ENCODE measurements at places on chromosomes 1 and 21.

DNA sequence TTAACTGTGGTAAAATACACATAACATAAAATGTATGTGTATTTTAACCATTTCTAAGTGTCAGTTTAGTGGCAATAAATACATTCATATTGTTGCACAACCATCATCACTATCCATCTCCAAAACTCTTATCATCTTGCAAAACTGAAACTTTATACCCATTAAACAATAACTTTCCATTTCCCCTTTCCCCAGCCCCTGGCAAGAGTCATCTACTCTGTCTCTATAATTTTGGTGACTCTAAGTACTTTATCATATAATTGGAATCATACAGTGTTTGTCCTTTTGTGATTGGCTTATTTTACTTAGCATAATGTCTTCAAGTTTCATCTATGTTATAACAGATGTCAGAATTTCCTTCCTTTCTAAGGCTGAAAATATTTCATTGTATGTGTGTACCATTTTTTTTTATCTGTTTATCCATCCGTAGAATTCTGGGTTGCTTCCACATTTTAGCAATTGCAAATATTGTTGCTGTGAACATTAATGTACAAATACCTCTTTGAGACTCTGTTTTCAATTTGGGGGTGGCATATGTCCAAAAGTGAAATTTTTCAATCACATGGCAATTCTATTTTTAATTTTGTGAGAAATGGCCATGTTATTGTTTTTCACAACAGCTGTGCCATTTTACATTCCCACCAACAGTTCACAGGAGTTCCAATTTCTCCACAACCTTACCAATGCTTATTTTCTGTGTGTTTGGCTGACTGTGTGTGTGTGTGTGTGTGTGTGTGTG lies 153.9 kb upstream of the GORAB start:
- no peak for DNase-seq

DNA sequence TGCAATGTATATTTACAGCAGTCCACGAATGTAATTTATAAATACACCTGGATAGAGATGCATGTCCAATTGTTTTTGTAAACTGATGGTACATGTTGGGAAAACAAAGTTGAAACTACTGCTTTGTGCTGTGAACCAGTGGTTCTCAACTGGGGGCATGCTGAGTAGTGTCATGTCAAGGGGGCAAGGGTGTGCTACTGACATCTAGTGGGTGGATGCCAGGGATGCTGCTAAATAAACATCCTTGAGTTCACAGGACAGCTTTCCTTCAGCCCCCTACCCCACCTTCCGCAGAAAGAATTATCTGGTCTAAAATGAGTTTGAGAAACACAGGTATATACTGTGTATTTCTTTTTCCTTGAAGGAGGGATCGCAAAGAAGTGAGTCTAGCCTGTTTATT lies 95.9 kb downstream of the RASAL2 start:
- DNase-seq: peak; percentile 53

GRCh38 chr21:41536827-41537103 lies 28.8 kb upstream of the TMPRSS2 start:
- DNase-seq: no peak

DNA sequence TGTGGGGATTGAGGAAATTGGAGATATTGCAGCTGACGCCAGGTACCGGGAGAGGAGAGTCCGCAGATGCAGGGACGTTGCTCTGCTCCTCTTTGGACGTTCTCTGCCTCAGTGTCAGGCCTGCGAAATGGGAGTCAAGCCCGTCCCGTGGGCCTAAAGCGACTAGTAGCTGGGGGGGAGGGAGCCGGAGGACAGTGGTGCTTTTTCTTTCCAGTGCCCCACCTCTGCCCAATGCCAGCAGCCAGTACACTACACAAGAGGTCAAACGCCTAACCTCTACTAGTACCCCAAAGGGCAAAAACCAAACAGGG lies 413.6 kb upstream of the ESRRG start:
- DNase-seq: no peak

DNA sequence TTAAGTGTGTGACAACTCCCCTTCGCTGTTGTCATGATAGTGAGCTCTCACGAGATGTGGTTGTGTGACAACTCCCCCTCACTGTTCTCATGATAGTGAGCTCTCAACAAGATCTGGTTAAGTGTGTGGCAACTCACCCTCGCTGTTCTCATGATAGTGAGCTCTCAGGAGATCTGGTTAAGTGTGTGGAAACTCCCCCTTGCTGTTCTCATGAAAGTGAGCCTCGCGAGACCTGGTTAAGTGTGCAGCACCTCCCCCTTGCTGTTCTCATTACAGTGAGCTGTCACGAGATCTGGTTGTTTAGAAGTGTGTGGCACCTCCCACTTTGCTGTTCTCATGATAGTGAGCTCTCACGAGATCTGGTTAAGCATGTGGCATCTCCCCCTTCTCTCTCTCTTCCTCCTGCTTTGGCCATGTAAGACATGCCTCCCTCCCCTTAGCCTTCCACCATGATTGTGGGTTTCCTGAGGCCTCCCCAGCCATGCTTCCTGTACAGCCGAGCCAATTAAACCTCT lies 25.1 kb upstream of the LSS start:
- DNase-seq: no peak

GRCh38 chr1:67468066-67468718 lies 38.0 kb upstream of the SERBP1 start:
- DNase-seq: no peak

GRCh38 chr1:172121081-172121717 lies 279.9 kb downstream of the DNM3 start:
- no peak for DNase-seq

DNA sequence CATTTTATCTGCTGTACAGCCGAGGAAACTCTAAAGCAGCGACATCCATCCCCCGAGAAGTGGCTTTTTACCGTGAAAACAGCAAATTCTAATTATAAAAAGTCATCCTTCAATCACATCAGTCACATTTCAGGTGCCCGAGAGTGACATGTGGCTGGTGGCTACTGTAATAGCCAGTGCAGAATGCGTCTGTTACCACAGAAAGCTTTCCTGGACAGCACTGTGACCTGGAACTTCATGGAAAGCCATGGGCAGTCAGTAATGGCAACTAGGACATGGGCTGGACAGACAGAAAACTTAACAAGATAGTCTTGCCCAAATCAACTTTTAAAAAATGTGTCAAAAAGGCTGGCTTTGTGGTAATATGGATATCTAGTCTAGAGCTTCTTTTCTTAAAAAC lies 106.6 kb downstream of the BCAR3 start:
- DNase-seq: no peak

- DNase-seq: no peak
These were observed 32.2 kb downstream of the CACHD1 start for GRCh38 chr1:64502083-64502482.

DNA sequence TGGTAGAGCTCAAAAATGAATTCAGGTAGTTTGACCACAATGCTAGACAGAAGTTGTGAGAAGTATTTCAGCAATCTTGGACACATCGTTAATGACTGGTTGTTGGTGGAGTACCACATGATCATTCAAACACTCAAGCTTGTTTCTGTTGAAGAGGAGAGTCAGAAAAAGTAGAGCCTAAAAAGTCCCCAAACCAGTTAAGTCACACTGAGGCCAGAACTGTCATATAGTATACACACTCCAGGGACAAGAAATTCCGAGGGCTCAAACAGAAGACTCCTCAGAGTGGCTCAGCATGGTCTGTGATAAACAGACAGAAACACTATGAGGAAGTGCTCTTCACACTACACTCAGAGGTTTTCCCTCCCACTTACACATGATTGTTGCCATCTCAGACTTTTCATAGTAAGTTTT lies 5.8 kb downstream of the TRIM33 start:
- no peak for DNase-seq

- no peak for DNase-seq
These were observed 7.6 kb downstream of the TENT5C start for GRCh38 chr1:117613249-117613968.

DNA sequence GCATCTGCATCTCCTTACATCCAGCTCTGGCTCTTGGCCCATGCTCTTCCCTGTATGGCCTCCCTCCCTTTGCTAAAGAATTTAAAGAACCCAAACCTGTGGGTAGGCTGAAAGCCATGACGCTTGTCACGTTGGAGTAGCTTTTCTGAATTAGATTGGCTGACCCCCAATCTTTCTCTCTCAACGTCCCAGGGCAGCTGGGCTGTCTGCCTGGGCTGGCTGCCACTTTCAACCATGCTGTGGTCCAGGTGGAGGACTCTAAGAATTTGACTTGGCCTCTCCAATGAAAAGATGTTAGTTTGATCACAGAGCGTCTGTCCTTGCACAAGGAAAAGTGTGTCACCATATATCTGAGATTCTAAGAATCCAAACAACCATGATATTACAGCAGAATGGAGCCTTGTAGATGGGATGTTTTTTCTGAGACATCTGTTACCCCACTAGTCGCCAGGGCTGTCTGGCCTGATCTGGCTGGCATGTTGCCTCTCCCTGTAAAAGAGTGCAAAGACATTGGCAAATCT lies 6.5 kb upstream of the IGSF3 start:
- DNase-seq: no peak

- no peak for DNase-seq
These were observed 30.8 kb upstream of the GLIS1 start for GRCh38 chr1:53769780-53770179.

- no peak for DNase-seq
These were observed 101.3 kb upstream of the S1PR1 start for GRCh38 chr1:101135526-101135925.

DNA sequence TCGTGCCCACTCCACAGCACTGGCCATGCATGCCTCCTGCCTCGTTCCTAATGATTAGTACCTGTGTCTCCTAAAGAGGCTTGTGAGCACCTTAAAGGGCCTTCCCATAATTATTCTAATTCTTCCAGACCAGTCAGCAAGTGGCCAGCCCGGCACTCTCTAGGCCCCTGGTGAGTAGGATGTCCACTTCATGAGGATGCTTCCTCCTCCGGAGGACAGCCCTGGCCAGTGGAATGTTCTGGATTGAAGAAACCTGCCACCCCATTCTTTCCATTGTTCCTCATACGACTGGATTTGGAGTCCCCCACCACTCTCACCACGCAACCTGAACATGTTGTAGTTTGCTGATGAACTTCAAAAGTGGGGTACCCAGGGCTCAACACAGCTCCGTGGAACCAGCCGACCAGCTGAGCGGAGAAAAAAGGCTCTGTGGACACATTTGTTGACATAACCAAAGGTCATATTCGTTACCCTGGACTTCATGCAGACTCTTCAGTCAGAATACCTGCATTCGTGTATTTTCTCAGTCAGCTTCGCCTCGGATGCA lies 46.7 kb upstream of the LBR start:
- no peak for DNase-seq

- DNase-seq: no peak
These were observed 144.5 kb upstream of the KCNJ15 start for GRCh38 chr21:38112219-38112789.

- DNase-seq: no peak
These were observed 38.2 kb downstream of the ARHGEF11 start for GRCh38 chr1:157007306-157007705.

DNA sequence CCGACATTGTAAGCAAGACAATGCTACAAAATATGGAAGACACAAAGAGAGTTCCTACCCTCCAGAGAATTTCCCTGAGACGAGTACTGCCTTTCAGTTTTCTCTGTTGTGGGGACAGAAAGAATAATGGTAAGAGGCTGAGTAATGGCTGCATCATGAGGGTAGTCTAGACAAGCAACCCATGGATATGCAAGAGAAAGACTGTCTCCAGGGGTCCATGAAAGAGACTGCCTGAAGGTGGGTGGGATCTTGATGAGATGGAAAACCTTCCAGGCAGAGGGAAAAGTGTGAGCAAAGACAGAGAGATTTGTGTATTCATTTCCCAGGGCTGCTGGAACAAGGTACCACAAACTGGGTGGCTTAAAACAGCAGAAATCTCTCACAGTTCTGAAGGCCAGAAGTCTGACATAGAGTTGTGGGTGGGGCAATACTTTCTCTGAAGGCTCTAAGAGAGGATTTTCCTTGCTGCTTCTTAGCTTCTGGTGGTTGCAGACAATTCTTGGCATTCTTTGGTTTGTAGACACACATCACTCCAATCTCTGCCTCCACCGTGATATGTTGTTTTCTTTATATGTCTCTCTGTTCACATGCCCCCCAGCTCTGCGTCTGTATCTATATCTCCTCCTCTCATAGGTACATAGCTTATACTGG lies 41.4 kb downstream of the ANP32E start:
- DNase-seq: no peak

GRCh38 chr1:237684236-237684635 lies 206.5 kb downstream of the ZP4 start:
- no peak for DNase-seq

DNA sequence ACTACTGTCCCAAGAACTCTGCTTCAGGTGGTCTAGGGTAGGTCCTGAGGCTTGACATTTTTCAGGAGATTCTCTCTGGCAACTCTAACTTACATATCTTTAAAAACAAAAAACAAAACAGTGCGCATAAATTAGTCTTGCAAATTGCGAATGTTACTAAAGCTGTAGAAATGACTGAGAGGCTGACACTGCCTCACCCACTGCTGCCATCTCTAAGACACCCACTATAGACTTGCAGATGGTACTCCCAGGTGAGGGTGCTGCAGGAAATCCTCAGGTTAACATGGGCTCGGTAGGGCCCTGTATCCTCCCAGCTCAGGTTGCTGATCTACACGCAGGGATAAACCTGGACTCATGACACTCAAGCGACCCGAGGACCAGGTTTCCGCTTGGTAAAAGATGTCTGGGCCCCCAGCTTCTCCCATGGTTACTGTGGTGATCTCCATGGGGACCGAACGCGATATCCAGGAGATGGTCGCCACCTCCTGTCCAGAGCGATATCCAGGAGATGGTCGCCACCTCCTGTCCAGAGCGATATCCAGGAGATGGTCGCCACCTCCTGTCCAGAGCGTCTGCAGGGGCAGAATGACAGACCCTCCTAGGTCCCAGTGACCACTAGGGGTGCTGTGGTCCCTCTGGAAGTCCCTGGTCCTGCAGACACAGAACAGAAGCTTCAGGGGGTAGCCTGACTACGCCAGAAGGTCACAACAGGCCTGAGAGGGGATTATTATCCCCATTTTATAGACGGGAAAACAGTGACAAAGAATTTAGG lies 16.2 kb upstream of the LY9 start:
- no peak for DNase-seq

GRCh38 chr1:12372761-12373160 lies 142.9 kb downstream of the VPS13D start:
- no peak for DNase-seq

GRCh38 chr1:26993237-26994019 lies at the start of gene TRNP1:
TRNP1 (plus strand) TSS chr1:26993692; CDS start chr1:26993787, 95 bp downstream.
- peak; percentile 87 for DNase-seq

DNA sequence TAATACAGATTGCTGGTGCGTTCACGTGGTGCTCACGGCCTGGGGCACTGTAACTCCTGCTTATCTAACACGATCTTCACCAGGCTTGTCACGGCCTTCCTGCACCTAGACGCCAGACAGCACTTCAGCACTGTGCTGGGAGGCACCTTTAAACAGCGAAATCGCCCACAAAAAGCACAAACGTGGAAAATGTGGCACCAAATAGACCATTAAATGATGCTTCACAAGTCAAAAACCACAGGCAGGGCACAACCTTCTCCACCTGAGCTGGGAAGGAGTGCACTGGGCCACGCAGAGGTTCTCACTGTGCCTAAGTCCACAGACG lies 20.0 kb downstream of the IBA57 start:
- no peak for DNase-seq

Data from COLO829 (cell line).